ENCODE measurements at places on chromosomes 1 and 21.

DNA sequence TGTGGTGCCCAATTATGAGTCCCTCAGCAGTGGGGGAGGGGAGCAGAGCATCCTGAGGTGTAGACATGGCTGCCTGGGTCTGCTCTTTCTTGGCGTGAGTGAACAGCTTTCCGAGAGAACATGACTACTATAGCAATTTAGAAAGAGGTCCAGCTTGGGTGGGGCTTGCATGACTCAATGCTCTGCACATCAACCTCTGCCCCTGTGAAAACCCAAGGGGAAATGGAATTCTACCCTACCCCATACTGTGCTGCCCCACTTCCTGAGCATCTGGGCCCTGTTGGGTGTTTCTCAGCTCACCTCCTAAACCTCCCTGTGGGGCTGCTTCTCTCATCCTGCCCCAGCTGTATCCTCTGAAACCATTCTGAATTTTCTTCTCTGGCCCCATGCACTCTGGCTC lies 8.2 kb upstream of the AZIN2 start:
- DNase-seq = no peak

DNA sequence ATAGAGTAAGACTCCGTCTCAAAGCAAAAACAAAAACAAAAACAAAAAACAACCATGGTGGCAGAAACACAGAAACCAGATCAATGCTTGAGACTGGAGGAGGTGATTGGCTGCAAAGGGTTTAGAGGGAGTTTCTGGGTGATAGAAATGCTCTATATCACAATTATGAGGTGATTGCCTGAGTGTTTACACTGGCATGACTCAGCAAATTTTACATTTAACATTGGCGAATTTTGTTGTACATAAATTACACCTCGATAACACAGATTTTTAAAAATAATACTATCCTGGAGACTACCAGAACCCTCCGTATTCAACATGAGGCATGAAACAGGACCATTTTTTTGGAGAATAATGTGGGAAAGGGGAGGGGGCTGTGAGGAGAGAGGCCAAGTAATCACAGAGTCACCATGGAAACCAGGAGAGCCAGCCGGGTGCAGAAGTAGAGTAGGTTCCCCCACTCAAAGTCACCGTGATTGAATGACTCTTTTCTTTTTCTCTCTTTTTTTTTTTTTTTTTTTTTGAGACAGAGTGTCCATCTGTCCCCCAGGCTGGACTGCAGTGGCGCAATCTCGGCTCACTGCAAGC lies 24.3 kb downstream of the HEYL start:
- DNase-seq = no peak

DNA sequence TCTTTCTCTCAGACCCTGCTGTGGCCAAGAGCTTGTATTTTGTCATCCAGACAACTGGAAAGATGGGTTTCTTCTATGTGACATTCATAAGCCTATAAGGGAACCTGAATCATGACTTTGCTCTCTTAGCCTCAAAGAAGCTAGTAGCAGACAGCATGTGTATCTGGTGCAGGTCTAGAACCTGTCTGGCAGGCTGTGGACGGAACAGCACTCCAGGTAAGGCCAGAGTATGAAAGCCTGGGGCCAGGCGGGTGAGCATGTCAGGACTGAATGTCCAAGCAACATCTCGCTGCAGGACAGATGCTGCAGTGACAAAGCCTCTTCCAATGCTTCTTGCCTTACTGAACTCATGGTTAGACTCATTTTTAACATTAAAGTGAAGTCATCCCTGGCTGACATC lies 32.8 kb downstream of the AKNAD1 start:
- DNase-seq = no peak

DNA sequence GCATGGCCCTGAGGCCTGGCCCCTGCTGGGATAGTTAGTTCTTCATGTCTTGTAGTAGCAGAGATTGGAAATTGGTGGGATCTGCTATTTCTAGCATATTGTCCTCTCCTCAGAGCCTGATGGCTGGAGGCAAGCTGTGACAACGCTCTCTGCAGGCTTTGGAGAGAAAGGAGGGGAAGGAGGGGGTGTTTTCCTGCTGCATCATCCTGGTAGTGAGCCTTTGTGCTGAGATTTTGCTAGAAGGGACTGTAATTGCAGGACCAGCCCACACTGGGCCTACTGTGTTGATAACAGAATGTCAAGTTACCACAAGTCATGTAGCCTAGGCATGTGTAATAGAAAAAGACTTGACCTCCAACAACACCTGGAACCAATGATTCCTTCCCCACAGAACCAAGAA lies 351.0 kb downstream of the SIPA1L2 start:
- no peak for DNase-seq

- no peak for DNase-seq
These were observed 26.9 kb downstream of the H6PD start for GRCh38 chr1:9261496-9261895.

DNA sequence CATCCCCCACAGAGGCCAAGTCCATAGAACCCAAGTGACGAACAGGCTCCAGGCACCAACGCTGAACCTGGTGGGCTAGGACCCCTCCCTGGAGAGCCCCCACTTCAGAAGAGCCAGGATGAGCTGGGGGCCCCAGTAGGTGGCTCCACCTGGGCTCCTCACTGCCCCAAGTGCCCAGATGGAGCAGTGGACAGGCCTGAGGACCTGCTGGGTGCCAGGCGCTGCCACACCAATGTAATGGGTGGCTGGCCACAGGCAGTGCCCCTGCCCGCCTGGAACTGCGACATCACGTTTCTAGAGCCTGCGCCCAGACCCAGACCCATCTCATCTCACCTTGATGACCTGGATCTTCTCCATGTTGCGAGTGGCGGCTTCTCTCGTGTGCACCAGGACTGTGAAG lies 5.6 kb downstream of the MAD2L2 start:
- no peak for DNase-seq

GRCh38 chr1:194517567-194517966 lies 1331.2 kb upstream of the B3GALT2 start:
- no peak for DNase-seq

- peak; percentile 11 for DNase-seq
These were observed 4.0 kb upstream of the CLDN19 start for GRCh38 chr1:42744148-42744413.

- DNase-seq = no peak
These were observed 14.8 kb upstream of the ZNF669 start for GRCh38 chr1:247118946-247119446.

DNA sequence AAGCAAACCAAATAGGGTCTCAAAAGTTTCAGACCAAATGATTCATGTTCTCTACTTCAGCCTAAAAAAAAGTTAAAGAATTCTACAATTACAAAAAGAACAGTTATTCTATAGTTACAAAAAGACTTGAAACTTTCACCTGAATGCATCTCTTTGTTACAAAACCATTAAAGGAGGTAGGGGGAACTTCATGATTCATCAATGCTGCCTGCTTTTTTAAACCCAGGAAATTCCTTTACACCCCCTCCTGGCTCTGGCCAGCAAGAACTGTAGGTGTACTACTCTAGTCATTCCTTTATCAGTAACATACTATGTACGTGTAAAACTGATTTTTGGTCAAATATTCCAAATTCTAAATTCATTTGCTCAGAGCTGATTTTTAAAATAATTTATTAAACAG lies 5.0 kb downstream of the FAF1 start:
- no peak for DNase-seq

DNA sequence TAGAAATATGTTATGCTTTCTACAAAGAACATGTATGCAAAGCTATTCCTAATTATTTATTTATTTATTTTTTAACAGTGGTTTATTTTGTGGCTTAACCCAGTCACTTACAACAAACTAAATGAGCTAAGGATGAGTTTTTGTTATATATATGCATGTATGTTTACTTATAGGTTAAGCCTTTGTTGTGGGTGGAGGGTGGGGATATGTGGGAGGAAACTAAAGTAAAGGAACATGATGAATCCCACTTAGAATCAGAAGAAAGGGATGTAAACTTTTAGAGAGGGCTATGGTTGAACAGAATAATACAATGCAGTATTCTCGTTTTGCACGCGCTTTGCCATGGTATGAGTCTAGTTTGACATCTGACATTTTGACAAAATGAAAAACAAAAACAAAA lies 321.0 kb upstream of the RUNX1 start:
- DNase-seq = no peak

DNA sequence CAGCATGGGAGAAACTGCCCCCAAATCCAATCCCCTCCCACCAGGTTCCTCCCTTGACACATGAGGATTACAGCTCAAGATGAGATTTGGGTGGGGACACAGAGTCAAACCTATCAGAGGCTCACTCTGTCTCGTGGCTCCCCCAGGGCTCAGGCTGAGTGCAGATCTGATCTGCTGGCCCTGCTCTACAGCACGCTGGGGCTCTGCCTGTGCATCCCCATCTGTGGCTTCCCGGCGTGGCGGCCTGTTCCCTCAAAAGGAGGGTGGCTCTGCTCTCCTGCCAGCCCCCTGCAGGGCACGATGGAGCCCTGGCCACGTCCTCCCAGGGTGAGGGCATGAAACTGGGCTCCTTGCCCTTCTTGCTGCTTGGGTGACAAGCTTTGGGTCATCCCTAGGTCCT lies 19.8 kb upstream of the SMYD3 start:
- no peak for DNase-seq

DNA sequence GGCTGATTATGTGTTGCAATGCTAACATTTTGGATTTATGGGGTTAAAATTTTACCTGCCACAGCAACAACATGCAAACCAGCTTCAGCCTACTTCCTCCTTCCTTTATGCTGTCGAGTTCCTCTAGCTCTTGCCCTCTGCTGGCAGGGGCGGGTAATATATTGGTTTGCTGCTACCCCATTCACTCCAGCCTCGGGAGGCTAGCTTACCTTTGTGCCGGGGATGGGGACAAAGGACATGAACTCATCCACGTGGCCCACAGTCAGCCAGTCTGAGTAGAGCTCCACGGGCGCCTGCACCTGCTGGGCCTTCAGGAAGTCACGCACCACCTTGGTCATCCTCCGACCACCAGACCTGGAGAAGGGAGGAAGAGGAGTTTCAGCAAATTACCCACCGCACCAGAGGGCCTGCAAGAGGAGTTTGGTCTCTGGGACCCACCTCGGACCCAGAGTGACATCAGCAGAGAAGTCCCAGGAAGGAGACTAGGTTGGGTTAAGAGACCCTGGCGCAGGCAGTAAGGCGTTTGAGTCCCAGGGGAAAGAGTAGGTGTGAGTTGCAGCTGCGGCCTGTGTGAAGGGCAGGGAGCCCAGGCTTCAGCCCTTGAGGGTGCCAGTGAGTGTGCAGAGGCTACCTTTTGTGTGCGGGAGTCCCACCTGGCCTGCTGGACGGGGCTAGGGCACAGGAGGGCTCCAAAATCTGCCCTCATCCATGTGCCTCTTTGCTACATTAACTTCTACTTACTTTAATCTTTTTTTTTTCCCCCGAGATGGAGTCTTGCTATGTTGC lies 21.8 kb upstream of the SDHB start:
- peak; percentile 21 for DNase-seq

GRCh38 chr1:159067699-159068621 lies 8.6 kb downstream of the AIM2 start:
- no peak for DNase-seq

DNA sequence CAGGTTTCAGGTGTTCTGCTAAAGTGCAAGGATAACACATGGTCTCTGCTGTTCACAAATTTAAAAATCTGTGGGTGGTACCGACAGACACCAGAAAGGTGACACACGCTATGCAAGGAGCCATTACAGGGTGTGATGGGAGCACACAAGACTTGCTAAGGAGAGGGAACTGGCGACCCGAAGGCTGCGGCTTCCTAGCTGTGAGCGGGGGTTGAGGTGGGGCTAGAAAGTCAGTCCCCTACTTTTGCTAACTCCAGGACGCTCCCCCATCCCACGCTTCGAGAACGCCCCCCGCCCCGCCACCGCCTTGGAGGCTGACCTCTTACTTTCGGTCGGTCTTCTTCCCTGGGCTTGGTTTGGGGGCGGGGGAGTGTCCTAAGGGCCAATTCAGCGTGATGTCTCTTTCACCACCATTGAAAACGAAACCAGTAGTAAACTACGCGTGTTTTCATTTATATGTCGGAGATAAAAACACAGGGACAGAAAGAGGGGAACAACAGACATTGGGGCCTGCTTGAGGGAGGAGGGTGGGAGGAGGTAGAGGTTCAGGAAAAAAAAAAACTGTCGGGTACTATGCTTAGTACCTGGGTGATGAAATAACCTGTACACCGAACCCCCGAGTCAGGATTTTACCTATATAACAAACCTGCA lies 1.1 kb downstream of the CKS1B start:
- peak; percentile 90 for DNase-seq

DNA sequence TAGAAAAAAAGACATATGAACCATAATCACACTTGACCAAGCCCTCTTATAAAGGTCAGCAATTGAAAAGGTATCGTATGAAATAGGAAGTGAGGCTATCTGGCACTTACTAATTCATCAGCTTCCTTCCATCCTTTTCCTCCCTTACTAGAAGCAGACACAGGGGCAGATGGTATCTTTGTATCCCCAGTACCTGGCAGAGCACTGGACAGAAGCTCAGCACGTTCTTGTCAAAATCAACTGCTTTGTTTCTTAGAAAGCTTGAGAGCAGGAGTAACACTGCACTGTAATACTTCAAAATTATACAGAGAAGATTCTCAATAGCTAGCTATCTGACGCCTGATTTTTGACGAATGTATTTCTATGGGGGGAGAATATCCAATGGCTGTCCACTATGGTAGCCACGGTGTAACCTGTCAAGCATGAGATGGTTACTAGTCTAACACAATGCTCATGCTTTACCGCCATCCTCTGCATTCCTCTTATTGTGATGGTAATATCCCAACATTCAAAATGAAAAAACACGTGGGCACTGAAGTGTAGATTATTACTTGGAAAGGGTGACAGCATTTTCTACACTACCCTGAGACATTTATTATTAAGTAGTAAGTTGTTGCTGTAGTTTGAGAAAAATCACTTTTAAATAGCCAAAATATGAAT lies 175.6 kb downstream of the SIPA1L2 start:
- DNase-seq = no peak

DNA sequence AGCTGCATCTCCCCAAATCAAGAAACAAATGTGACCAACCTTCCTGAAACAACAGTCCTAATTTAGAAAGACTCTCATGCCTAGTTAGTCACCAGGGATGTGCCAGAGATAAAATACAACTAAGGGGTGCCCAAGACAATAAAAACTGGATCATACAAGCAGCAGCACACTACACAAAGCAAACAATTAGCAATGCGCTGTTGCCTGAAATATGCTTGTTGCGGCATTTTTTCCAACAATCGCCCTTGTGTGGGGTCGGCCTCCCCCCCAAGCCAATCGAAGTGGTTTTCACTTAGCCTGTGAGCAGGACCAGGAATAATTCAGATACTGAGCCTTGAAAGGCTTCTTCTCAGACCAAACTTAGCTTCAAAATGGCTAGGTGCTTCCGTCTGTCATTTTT lies 1.4 kb upstream of the STMN1 start:
- DNase-seq = no peak

Measured in mesenchymal stem cell (in vitro differentiated cells and primary cell).